PC-9 (cell line): ENCODE measurements at places on chromosomes 12 and 14.

DNA sequence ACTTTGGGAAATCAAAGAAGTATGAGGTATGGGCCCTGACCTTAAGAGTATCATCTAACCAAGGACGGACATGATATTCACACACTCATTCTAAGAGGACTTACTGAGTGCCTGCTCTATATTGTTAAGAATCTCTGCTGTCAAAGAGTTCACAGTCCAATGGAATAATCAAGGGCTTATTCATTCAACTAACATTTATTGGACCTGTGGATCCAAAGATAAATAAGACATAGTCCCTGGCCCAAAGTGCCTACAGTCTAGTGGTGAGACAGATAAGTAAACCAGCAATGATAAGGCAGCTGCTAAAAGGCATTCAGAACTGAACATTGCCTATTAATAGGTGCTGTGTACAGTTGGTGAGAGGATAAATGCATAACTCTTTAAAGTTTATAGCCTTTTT, 11.0 kb downstream of the WDR20 start:
- no peak overlapping the region for H3K4me3 ChIP-seq
- H3K4me1 ChIP-seq, result no peaks in the 10 kb centered on the region
- H3K27ac ChIP-seq, result no peak overlapping the region

GRCh38 chr12:127108360-127109215, 1158.4 kb upstream of the TMEM132C start:
- H3K4me3 ChIP-seq, result no peak overlapping the region
- H3K4me1 ChIP-seq, result peaks cover 12% of the 10 kb centered on the region
- no peaks in the 10 kb centered on the region for H3K27me3 ChIP-seq
- DNase-seq, result peak; percentile 44
- H3K27ac ChIP-seq, result no peak overlapping the region

GRCh38 chr12:45863332-45863731, 127.0 kb downstream of the SCAF11 start:
- H3K27ac ChIP-seq, result no peak overlapping the region
- no peaks in the 10 kb centered on the region for H3K4me1 ChIP-seq
- H3K36me3 ChIP-seq, result peaks cover 14% of the 10 kb centered on the region; the same call in 1 of the 2 replicates
- H3K4me3 ChIP-seq, result no peak overlapping the region

- no peak overlapping the region for H3K4me3 ChIP-seq
- H3K4me1 ChIP-seq, result peaks cover 7% of the 10 kb centered on the region; the same call in 1 of the 2 replicates
- peak; percentile 27 for DNase-seq
- H3K27me3 ChIP-seq, result no peaks in the 10 kb centered on the region
Measured at GRCh38 chr12:116320791-116321217, 43.3 kb upstream of the MED13L start.

- H3K4me3 ChIP-seq, result no peak overlapping the region
- no peak overlapping the region for H3K27ac ChIP-seq
- DNase-seq, result peak; percentile 56
- H3K4me1 ChIP-seq, result peaks cover 26% of the 10 kb centered on the region
- no peaks in the 10 kb centered on the region for H3K36me3 ChIP-seq
Measured at GRCh38 chr14:64625386-64626232, 75.8 kb downstream of the PPP1R36 start.

DNA sequence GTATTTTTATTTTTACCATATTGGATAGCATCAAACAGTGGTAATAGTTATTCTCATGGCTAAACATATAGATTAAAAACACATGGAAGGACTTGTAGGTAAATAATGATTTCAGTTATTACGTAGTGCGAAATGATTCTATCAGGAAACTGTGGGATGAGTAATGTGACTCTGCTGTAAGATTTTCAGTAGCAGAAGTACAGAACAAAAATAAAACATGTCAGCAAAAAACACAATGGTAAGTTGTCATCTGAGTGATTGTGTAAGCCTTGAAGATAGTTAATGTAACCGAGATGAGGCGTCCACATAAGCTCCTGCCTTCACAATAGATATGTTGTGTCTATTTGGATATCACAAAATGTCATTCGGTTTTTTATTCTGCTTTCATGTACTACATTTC, 99.8 kb downstream of the BORCS5 start:
- H3K4me1 ChIP-seq, result no peaks in the 10 kb centered on the region
- H3K4me3 ChIP-seq, result no peak overlapping the region
- H3K27ac ChIP-seq, result no peak overlapping the region
- H3K36me3 ChIP-seq, result no peaks in the 10 kb centered on the region

DNA sequence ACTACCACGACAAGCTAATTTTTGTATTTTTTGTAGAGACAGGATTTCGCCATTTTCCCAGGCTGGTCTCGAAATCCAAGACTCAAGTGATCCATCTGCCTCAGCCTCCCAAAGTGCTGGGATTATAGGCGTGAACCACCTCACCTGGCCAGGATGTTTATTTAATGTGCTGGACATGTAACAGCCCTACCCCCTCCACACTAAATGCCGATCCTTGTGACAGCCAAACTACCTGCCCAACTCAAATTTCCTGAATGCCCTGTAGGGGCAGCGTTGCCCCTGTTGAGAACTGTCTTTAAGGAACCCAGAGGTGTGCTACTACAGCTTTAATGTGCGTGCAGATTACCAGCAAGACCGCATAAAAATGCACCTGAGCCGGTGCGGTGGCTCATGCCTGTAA, 48.1 kb downstream of the KCNK13 start:
- peaks cover 10% of the 10 kb centered on the region; the same call in 1 of the 2 replicates for H3K4me1 ChIP-seq
- DNase-seq, result no peak
- H3K4me3 ChIP-seq, result no peak overlapping the region; the same call in 1 of the 2 replicates
- no peaks in the 10 kb centered on the region for H3K36me3 ChIP-seq

DNA sequence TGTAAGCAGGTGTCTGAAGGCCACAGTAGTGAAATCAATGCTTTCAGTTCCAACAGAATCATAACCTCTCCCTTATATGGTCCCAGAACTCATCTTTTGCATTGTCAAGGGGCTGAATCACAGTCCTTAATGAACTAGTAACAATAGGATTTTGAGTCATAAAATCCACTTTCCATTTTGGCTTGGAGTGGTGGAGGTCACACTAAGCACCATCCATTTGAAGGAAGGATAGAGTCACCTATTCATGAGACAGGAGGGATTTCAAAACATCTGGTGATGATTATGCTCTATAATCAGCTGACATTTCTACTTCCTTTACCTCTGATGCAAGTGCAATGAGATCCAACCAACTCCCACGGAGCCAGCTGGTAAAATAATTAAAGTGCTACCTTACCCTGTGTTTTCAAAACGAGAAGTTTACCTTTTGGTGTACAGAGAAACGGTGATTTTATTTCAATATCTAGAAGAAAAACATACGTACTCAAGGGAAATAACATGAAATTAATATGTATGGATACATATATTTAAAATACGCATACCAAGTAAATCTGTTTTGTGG, 59.1 kb downstream of the TMEM132D start:
- no peak for DNase-seq
- H3K36me3 ChIP-seq, result no peaks in the 10 kb centered on the region
- H3K27me3 ChIP-seq, result peaks cover 26% of the 10 kb centered on the region

DNA sequence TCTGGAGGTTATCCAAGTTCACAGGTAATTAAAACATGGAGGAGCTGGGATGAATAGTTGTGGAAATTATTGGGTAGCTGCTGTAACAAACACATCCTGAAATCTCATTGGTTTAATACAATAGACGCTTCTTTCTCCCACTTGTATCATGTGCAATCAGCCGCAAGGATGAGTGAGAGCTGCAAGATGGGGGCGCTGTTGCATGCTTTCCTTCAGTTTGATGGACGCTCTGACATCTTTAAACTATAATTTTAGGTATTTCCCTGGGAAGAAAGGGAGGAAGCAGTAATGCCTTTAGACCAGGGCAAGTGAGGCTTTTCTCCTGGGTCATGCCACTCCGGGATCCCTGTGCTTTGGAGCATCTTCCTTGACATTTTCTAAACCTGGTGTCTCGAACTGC, 178.7 kb downstream of the PAWR start:
- no peaks in the 10 kb centered on the region; the same call in 1 of the 2 replicates for H3K36me3 ChIP-seq
- no peak overlapping the region for H3K27ac ChIP-seq
- no peaks in the 10 kb centered on the region for H3K27me3 ChIP-seq
- DNase-seq, result no peak
- H3K4me1 ChIP-seq, result no peaks in the 10 kb centered on the region
- no peak overlapping the region for H3K4me3 ChIP-seq

DNA sequence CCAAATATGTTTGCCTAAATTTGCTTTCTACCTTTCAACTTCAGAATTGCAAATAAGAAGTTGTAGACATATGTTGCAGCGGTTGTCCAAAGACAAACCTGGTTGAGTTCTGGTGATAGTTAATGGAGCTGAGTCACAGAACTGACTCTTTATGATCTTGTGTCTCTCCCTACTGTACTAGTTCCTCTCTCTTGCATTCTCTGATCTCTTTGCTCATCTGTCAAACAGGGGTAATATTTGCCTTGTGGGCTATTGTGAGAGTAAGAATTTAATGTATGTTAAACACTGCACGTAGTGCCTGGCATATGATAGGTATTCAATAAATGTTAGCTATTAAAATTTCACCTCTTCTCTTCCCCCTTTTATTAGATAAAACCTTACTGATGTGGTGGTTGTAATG, 283.5 kb upstream of the RGS6 start:
- H3K4me3 ChIP-seq, result no peak overlapping the region
- H3K36me3 ChIP-seq, result peaks cover 20% of the 10 kb centered on the region; the same call in 1 of the 2 replicates
- H3K27me3 ChIP-seq, result no peaks in the 10 kb centered on the region
- H3K4me1 ChIP-seq, result peaks cover 27% of the 10 kb centered on the region
- H3K27ac ChIP-seq, result no peak overlapping the region
- DNase-seq, result no peak

GRCh38 chr12:91704446-91704845, 441.2 kb downstream of the BTG1 start:
- H3K36me3 ChIP-seq, result no peaks in the 10 kb centered on the region
- no peak overlapping the region for H3K27ac ChIP-seq
- no peaks in the 10 kb centered on the region for H3K27me3 ChIP-seq
- no peaks in the 10 kb centered on the region for H3K4me1 ChIP-seq

DNA sequence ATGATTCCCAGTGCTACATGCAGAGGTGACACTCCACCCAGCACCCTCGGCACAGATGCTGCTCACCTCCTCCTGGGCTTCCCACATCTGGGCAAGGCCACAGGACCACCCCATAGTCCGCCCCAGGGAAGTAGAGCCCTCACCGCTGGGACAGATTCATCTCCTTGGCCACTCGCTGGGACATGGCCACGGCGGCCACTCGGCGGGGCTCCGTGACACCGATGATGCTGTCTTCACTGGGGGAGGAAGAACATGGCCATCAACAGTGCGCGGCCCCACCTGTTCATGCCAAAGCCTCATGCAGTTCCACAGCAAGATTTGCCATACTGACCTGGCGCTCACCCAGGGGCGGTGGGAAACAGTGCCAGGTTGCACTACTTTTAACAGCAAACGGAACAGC, 13.7 kb downstream of the DHX37 start:
- DNase-seq, result no peak
- no peaks in the 10 kb centered on the region for H3K4me1 ChIP-seq
